ENCODE measurements at places on chromosomes 16 and 17.
A peak's percentile ranks its signal among the peaks of the same experiment; 100 is the strongest.

GRCh38 chr16:1781758-1782407, 488 bp downstream of the SPSB3 start:
- DNase-seq: no peak

GRCh38 chr16:51107742-51108141, 43.3 kb downstream of the SALL1 start:
- no peak for DNase-seq

GRCh38 chr16:58031016-58031800, 5.7 kb downstream of the MMP15 start:
- DNase-seq: no peak

- DNase-seq: no peak
Observed at GRCh38 chr17:79593205-79593604, 17.6 kb downstream of the RBFOX3 start.

DNA sequence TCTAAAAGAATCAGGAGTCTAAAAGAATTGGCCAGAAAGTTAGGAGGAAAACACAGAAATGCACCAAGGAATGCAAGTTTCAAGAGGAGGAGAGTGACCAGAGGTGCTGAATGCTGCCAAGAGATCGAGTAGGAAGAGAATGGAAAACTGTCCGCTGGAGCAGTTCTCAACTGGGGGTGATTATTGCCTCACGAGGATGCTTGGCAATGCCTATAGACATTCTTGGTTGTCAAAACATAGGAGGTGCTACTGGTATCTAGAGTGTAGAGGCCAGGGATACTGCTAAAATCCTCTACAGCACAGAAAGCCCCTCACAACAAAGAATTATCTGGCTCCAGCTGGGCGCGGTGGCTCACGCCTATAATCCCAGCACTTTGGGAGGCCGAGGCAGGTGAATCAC, 82.1 kb upstream of the NOL11 start:
- DNase-seq: no peak

- no peak for DNase-seq
Observed at GRCh38 chr17:42132941-42133340, 10.3 kb downstream of the HSPB9 start.

DNA sequence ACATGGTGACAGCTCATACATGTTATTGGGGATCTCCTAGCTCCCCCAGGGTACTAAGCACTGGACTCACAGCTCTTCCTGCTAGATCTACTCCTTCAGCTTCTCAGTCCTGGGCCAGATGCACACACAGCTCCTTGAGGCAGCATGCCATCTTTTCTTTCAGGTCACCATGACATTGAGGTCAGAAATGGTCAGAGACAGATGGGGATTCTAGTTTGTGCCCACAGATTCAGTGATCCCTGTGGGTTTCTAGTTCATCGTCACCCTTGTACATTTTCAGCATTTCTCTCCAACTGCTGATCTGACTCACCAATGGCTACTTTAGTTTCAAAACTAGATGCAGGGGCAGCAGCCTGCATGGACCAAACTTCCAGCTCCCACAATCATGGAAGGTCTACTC, 560.7 kb upstream of the PSMD7 start:
- DNase-seq: no peak

GRCh38 chr16:1991588-1991947, 1.8 kb downstream of the SYNGR3 start:
- DNase-seq: no peak

DNA sequence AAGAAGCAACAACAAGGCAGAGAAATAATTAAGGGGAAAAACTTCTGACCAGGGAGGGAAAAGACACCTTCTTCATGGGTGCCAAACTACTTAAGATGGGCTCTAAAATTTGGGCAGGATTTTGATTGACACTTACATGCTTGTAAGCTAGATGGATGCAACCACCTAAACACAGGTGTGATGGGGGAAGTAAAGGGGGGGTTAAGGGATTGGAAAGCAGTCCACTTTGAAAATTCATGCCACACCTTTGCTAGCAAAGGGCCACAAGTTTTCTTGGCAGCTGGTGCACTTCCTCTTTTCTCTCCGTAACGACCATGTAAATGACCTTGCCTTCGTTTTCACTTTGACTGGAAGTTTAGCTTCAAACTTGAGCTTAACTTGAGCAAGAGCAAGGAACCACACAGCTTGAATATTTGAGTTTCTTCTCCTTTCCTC, 14.3 kb upstream of the PRKAR1A start:
- DNase-seq: no peak

DNA sequence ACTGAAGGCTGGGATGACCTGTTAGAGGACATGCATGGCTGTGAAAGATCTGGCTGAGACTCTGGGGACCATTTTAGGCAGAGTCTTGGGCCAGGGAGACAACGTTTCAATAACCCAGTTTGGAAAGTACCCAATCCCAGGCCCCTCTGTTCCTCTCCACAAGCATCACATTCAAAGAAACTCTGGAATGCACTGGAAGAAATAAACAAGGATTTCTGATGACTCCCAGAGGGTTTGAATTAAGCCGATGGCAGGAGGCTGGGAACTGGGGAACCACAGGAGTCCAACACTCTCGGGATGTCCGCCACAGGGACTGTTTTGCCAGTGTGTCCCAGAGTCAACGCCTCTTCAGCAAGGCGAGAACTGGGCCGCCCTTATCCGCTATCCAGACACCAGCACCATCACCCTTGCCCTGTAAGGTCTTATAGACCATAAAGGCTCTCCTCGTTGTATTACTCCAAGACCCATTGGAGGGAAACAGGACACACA, 3.3 kb downstream of the PMP22 start:
- no peak for DNase-seq

DNA sequence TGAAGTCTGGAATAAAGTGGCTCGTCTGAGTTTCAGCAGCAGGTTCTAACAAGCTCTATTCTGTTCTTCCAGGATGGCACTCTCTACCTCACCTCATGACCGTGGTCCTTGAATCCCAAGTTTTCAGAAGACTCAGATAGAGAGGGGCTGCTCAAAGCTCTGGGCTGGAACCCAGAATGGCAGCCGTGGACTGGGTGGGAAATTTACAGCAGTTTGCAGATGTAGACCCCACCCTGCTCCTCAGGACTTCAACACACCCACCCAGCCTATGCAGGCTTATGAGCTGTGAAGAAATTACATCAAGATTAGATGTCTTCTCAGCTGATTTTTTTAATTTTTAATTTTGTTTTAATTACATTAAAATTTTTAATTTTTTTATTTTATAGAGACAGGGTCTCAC, 59.4 kb downstream of the METRNL start:
- DNase-seq: no peak

GRCh38 chr16:27978876-27979275, 84.6 kb downstream of the GSG1L start:
- no peak for DNase-seq

GRCh38 chr17:31492880-31493655, 101.6 kb downstream of the RAB11FIP4 start:
- DNase-seq: no peak

GRCh38 chr17:35460354-35460851, 11.8 kb upstream of the SLFN13 start:
- peak; percentile 86 for DNase-seq

GRCh38 chr16:8753416-8754054, 43.9 kb downstream of the TMEM186 start:
- no peak for DNase-seq

- DNase-seq: no peak
Observed at GRCh38 chr17:5583426-5584382, 605 bp downstream of the NLRP1 start.

- no peak for DNase-seq
Observed at GRCh38 chr16:19029980-19030379, 37.4 kb upstream of the COQ7 start.

DNA sequence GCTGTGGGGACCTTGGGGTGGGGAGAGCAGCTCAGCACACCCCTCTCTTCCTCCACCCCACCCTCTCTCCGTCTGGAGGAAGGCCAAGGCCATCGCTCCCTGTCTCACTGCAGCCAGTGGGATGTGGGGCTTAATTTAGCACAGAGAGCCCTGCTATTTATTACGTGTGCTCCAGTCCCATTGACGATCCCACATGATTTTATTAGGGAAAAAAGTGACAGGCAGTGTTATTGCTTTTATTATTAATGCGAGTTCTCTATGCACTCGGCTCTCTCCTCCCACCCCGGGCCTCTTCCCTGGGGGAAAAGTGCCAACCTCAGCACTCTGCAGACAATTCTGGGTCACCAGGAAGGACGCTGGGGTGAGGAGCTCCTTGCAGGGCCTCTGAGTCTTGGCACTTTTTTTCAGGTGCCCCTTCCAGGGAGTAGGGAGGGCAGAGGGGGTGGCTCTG, 57.3 kb downstream of the MGAT5B start:
- no peak for DNase-seq

GRCh38 chr16:56202036-56202435, 10.7 kb downstream of the GNAO1 start:
- DNase-seq: peak; percentile 65

DNA sequence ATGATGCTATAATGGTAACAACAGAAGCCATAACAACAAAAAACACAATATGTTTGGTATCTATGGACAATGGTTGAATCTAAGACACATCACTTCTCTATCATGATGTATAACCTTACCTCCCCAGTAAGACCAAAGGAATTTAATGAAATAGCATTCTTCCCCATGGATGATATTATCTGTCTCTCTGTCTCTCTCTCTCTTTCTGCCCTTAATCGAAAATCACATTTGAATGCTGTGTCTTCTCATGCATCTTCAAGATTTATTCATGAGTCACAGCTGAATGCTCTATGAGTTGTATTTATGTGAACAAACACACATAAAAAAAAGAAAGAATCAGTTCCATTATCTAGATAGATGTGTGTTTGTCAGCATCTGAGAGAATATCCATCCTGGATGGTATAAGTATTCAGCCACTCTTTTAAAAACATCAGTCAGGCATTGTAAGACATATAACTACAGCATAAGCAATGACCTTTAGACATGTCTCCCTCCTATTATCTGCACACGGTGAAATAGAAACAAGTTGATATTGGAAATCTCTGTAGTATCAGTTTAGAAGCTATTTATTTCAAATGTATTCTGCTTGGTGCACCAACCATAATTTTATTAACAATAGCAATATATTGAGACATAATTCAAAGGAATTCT, 433.3 kb downstream of the TOX3 start:
- DNase-seq: no peak

DNA sequence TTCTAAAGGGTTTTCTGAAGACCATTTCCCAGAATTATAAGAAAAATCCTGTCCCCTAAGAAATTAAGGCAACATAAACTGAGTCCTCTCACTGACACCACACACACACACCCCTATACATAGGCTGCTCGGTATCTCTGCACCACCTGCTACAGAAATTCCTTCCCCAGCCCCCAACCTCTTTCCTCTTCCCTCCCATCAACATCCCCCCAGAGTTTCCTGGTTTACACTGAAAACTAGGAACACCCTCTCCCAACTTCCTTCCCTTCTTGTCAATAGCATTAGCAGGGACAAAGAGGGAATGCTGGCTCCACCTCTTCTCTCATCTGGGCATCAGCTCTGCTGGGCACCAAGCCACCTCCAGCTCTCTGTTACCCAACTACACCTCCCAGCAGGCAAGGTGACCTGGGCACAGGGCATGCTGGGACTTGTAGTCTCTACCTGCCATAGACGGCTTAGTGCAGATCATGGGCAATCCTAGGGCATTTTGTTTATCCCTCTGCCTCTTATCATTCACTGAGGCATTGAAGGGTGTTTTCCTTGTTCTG, 15.7 kb downstream of the CAVIN1 start:
- DNase-seq: peak; percentile 54

DNA sequence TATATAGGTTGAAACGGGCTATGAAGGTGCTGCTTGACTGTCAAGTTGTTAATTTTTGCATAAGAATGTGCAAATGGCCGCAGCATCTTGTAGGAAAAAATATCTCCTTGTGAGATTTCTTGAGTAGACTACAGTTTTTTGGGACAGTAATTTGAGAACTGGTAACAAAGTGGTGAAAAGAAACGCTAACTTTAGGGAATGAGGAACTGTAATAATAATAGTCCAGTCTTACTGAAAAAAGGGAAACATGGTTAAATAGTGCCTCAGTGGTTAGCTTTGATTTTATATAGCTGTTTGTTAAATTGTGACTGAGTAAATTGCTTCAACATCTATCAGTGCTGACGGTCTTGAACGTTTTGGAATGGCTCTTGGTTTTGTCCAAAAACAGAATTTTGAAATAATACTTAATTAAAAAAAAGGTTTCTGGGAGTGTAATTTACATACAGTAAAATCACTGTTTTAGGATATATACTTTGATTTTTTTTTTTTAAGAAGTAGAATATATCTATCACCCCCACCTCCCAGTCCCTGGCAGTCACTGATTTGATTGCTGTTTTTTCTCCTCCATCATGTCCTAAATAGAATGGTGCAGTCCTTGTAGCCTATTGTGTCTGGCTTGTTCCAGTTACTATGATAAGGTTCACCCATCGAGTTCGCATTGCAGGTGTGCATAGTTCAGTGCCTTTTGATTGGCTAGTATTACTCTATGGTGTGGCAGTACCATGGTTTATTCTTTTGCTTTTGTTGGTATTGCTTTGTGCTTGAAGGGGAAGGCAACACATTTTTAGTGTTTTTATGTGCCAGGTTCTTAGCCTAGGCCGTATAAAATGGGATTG, 2.8 kb downstream of the HAPSTR1 start:
- no peak for DNase-seq

- DNase-seq: no peak
Observed at GRCh38 chr17:69228576-69228975, at the start of gene ABCA10. ABCA10 (minus strand) TSS chr17:69228824; CDS start chr17:69225358, 3,466 bp downstream.

DNA sequence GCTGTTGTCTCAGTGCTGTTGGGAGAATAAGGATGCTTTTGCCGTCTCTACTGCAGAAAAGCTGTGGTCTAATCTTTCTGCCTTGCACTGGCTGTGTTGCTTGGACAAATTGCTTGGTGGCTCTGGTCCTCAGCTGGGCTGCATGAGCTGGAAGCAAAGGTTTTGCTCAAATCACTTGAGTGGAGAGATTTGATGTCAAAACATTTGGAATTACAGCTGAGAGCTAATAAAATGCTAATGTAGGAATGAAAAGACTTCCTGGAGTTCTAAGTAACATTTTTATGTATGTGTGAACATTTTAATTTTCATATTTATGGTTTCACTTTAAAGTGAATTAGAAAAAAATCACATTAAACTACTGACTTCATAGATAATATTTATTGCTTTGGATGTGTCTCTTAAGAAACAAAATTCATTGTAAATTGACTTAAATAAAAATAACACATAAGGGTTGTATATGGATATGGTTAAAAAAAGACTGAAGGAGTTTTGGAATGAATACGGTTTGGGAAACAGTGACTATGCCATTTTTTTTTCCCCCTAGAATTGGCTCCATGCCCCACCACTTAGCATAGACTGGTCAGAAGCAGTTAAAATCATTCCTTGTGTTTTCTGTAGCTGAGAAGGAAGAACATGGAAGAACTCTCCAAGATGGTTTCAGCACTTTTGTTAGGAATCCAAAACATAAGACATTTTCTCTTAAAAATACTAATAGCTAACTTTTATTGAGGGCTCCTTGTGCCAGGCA, 39.2 kb upstream of the FAM20A start:
- no peak for DNase-seq

GRCh38 chr16:85026703-85027102, 892 bp upstream of the KIAA0513 start:
- no peak for DNase-seq
